ENCODE measurements at places on chromosomes 5 and 9.

DNA sequence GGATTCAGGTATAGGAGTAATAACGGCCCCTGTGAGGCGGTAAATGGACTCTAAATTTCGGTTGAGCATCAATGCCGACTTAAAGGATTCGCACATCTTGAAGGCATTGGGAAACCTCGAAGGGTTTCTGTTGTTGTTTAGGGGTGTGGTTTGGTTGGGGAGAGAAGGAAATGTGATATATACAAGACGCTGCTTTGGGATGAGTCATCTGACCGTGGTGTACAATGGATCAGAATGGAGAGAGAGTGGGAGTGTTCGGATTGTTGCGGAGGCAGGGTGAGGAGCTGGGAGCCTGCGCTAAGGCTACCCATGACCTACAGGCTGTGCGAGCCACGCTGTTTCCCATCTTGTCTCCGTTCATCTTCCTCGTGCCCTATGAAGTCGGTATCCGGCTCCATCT is 60.4 kb upstream of the ERCC6L2 start:
- DNase-seq, result no peak

- DNase-seq, result no peak
Observed at GRCh38 chr5:139877129-139877597, 81.6 kb downstream of the PSD2 start.

- no peak for DNase-seq
Observed at GRCh38 chr9:90948156-90948555, 146.5 kb downstream of the SYK start.

- no peak for DNase-seq
Observed at GRCh38 chr9:136010176-136010575, 49.0 kb upstream of the UBAC1 start.

- DNase-seq, result no peak
Observed at GRCh38 chr5:131511934-131512333, 123.1 kb downstream of the RAPGEF6 start.

GRCh38 chr5:10420932-10421331 is 20.7 kb upstream of the ROPN1L start:
- DNase-seq, result no peak

DNA sequence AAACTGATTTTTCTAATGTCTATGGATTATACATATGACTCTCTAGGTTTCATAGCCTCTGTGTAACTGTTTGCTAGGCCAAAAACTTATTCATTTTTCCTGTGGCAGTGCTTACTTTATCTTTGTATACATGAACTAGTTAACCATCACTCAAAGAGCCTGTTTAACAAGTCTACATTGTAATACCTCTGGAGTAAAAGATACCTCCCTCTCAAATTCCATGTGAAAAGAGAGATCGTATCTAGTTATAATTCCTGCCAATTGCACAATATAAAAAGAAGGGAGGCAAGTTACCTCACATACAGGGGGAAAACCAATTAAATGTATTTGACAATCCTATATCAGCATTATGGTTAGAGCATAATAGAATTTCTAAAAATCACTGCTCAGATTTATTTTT is 271.9 kb upstream of the ST8SIA4 start:
- DNase-seq, result no peak

- no peak for DNase-seq
Observed at GRCh38 chr9:68709291-68710110, 4.5 kb downstream of the PIP5K1B start.

GRCh38 chr9:31542384-31543055 is 841.9 kb upstream of the ACO1 start:
- no peak for DNase-seq

DNA sequence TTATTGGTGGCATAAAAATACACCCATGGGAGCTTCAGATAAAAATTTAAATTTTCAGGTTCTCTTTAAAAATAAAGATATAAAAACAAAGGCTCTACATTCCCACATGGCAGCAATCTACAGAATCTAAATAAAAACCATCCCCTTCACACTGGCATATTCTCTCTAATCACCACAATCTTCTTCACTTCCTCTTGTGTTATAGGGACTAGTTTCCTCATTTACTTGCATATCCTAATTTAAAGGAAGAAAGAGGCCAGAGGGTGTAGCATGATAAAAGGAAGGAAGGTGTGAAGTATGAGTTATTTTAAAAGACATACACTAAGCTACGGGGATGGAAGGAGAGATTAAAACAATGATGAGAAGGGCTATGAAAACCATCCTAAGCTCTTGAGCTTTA is 390.5 kb downstream of the ZNF608 start:
- DNase-seq, result no peak

- no peak for DNase-seq
Observed at GRCh38 chr9:19431361-19432171, 22.8 kb downstream of the ACER2 start.

DNA sequence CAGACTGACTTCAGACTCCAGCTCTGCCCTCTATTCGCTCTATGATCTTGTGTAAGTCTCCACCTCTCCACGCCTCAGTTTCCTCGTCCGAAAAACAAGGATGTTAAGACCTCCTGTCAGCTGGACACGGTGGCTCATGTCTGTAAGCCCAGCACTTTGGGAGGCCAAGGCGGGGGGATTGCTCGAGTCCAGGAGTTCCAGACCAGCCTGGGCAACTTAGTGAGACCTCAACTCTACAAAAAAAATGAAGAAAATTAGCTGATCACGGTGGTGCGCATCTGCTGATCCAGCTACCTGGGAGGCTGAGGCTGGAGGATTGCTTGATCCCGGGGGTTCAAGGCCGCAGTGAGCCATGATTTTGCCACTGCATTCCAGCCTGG is 36.6 kb upstream of the GABRP start:
- DNase-seq, result no peak

Data from stimulated activated CD8-positive, alpha-beta memory T cell treated with anti-CD3 and anti-CD28 coated beads, Interleukin-4, amount 100 ng/mL, for 24 hours (primary cell).